ENCODE measurements at places on chromosomes 5 and 9.

DNA sequence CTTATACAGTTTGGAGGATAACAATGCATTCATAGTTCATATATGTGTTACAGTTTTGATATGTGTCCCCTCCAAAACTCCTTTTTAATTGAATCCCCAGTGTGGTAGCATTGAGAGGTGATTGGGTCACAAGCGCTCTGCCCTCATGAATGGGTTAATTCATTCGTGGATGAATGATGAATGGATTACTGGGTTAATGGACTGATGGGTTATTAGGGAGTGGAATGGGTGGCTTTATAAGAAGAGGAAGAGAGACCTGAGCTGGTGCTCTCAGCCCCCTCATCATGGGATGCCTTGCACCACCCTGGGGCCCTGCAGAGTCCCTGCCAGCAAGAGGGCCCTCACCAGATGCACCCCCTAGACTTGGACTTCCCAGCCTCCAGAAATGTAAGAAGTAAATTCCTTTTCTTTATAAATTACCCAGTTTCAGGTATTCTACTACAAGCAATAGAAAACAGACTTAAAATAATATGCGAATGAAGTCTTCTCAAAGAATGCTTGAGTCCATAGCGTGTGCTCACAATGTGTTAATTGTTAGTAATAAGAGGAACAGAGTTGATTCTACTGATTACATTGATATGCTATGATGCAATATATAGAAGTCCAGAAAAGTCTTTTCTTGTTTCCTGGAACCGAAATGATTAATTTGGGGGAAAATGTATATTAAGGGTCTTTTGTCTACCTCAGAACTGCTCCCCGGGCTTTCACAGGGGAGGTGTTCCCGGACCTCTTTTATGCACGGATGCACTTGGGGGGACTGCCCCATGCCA, 190.2 kb downstream of the ERCC6L2 start:
- no peak for DNase-seq

- DNase-seq, result no peak
Measured at GRCh38 chr5:143044265-143044664, 274.1 kb downstream of the ARHGAP26 start.

- no peak for DNase-seq
Measured at GRCh38 chr5:103270581-103270980, 12.0 kb downstream of the MACIR start.

DNA sequence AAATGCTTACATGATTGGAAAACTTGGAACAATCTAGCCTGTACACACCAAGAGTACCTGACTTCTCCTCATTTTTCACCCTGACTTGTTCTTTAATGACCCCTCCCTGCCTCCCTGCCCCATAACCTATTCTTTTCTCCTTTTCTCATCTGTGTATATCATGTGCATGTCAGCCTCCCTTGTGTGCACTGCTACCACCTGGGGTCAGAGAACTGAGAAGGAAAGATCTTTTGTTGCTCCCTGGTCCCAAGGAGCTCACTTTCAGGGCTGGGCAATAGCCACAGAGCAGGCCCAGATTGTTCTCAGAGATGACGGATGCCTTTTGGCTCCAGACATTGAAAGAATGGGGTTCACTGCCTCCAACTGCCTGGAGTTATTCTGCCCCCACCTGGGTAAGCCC, 5.1 kb downstream of the MAP1B start:
- DNase-seq, result no peak

GRCh38 chr9:36877239-36877638, 156.8 kb downstream of the PAX5 start:
- no peak for DNase-seq

GRCh38 chr5:149216496-149216895, 55.2 kb upstream of the AFAP1L1 start:
- no peak for DNase-seq

GRCh38 chr5:83077662-83078261, 415 bp downstream of the XRCC4 start:
- DNase-seq, result no peak

- peak; percentile 49 for DNase-seq
Measured at GRCh38 chr5:131382407-131383395, 118.8 kb downstream of the CDC42SE2 start.

DNA sequence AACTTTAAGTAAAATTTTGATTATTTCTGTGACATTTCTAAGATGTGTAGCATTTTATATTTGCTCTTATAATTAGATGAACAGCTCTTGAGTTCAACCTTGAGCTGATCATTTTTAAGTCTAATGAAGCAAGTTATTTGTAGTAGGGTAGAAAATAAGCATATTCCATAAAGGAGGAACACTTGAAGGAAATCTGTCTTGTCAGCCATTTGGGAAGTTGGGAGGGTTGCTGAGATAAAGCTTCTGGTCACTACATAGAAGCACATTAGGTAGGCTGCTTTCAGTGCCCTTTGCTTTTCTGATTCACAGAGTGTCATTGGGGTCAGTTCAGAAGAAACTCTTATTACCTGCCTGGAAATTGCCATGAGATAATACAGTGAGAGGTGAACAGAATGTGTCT, 44.1 kb downstream of the SEC24A start:
- DNase-seq, result no peak

DNA sequence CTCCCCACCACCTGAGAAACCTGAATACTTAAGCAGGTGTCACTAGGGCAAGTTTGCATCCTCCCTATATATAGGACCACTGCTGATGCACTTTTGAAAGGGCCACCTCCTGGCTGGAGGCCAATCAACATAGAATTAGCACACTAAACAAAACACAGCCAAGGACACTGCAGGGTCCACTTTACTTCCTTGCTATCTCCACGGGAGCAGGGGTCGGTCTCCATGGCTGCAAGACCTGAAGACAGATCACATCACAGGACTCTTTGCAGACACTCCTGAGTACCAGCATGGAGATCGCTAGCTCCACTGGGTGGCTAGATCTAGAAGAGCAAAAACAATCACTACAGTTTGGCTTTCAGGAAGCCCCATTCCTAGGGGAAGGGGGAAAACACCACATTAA, 72.3 kb downstream of the C9orf153 start:
- DNase-seq, result no peak

DNA sequence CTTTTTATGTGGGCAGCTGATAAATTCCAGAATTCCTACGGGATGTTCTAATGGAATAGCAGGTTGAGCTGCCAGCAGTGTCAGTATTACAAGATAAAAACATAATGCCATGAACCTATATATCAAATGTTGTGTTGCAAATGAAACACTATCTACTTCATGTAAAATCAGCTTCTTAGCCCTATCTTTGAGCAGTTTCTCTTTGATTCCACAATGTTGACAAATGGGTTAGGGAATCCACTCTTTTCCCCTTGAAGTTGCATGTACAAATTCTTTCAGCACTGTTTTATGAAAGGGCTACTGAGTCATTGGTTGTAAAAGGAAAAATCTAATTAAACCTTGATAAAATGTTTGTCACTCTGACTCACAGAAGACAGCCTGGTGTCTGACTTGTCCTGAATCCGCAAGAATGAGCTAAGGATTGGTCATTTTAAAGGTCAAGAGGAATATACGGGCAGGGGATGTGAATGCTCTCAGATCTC, 950.6 kb upstream of the NUDT12 start:
- DNase-seq, result no peak

DNA sequence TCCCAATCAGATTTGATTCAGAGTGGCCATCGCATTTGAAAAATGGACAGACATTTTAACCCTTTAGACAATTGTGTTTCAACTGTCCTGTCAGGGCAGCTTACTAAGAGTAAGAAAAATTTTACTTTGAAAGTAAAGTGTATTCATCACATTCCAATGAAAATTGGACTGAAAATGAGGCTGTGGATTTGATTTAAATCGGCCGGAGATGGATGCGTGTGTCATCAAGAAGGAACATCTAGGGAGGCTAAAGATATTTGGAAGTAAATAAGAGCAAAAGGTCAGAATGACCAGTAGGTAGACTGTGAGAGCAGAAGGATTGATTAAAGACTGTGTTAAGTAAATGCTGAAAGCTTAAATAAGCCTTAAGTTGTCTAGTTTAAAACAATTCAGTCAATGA, 1.5 kb downstream of the ZCCHC7 start:
- DNase-seq, result no peak
